ENCODE measurements at places on chromosomes 11 and 22.

GRCh38 chr22:25199731-25200520 lies at the start of gene CRYBB3:
TSS of gene CRYBB3 (plus strand) at chr22:25199858. CDS start at chr22:25201397, 1,539 bp downstream.
- no peak for DNase-seq

DNA sequence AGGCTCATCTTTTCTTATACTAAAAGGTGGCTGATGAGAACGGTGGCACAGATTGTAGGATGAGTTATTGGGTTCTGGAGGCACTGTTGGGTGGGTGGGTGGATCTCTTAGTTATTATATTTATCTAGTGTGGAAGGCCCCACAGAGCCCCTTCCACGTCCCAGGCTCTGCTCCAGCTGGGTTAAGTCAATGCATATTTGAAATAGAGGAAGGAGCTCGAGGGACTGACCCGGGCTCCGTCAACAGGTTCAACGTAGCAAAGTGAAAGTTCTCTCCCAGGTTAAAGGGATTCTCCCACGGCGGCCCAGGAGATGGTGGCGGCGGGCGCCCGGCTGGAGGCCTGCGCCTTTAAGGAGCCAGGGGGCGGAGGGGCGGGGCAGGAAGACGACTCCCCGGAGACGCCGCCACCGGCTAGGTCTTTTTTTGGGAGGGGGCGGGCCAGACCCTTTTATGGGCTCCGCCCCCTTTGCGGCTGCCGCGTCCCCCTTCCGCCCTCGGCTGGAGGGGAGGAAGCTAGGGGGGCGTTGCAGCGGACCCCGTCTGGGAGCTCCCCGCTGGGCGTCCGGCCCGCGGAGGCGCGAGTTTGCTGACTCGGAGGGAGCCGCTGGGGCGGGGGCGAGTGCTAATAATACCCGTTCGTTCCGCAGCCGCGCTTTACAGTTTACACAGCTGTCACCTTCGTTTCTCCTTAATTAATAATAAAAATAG lies 1.5 kb upstream of the INPPL1 start:
- peak; percentile 59 for DNase-seq

DNA sequence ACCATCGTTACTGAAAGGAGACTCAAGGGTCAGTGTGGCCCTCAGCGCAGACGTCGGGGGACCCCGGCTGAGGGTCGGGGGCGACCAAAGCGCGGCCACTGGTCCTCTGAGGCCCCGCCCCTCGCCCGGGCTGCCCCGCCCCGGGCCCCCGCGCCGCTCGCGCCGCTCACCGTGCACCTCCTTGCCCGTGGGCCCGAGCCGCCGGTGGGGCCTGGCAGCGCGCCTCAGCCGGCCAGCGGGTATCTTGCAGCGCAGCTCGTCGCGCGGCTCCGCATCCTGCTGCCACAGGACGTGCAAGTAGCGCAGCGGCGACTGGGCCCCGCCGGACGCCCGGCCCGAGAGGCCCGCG lies 419 bp downstream of the ANKRD54 start:
- DNase-seq, result no peak

DNA sequence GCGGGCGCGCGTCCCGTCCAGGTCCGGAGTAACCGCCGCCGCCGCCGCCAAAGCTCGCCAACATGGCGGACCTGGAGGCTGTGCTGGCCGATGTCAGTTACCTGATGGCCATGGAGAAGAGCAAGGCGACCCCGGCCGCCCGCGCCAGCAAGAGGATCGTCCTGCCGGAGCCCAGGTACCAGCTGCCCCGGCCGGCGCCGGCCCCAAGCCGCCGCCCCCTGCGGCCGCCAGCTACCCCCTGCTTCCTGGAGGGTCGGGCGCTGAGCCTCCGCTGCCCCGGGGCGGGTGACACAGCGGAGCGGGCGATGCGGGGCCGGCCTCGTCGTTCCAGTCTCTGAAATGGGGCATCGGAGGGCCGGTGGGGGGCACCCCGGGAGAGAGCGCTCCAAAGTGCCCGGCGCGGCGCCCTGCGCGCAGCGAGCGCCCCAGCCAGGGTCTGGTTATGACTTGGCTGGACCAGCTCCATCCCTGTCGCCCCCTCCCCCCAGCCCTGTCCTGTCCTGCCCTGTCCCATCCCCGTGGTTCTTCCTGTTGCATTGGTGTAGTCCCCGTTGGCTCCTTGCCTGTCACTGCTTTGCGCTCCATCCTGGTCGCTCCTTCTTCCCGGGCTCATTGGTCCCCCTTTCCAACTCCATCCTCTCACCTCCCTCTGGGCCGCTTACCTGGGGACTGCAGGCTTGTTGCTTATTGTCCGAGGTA lies 653 bp downstream of the GRK3 start:
- DNase-seq, result no peak

GRCh38 chr22:41538583-41538982 lies 5.7 kb downstream of the POLR3H start:
- DNase-seq, result no peak

DNA sequence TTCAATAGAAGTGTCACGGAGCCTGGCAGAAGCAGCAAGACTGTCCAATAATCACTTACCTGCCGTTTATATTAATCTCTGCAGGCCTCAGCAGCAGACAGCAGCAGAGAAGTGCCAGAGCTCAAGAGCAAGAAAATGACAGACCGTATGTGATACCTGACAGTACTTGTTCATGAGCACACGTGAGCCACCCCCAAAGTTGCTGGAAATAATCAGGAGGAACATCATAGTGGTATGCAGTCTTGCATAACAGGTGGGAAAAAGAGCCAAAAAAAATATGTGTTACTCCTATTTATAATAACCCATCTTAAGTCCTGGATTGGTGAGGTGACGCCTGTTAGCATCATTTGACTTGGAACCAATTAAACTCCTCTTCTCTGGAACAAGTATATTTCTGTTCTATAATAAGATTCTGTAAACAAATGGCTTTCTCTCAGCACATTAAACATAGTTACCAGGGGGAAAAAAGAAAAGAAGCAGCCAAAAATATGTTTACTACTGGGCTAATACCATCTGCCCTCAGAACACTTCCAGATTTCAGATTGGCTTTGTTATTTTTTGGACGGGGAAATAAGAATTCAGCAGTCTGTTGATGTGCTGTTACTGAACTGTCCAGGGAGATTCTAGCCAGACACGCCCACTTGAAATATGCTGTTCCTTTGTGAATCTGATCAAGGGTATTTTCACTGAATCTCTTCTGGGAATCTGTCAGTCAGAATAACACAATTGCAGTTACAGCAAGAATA lies 7.9 kb upstream of the SLN start:
- DNase-seq, result no peak

GRCh38 chr11:125401746-125402145 lies 94.3 kb downstream of the FEZ1 start:
- DNase-seq, result peak; percentile 4

- DNase-seq, result no peak
These were observed 1.4 kb downstream of the TBX1 start for GRCh38 chr22:19761725-19762567.

DNA sequence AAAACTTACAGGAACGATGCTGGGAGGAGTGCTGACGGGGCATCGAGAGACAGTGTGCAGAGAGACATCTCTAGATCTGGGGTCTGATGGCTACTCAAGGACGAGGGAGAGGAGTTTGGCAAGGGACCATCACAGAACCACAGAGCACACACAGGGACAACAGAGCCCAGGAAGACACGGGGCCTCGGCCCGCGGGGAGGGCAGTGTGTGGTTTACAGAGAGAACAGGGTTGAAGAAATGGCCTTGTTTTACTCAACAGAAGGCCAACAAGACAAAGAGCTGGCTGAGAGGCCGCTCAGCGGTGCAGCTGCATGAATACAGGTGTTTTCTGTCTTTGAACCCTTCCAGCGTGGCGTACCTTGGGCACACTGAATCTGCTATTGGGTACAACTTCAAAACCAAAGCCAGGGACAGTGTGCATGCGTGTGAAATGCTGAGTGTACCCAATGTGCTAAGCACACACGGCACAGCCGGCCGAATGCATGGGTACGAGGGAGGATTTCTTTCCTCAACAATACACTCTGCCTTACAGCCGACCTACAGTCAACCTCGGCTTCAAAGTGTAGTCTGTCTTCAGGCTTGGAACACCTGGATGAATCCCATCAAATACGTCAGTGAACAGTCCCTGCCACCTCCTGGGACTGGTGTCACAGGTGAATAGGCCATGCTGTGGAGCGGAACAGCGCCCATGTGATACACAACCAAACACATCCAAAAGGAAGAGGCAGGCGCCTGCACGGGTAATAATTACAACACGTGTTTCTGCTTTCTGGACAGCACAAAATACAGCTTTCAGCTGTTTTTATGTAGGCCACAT lies 20.7 kb upstream of the BID start:
- no peak for DNase-seq

DNA sequence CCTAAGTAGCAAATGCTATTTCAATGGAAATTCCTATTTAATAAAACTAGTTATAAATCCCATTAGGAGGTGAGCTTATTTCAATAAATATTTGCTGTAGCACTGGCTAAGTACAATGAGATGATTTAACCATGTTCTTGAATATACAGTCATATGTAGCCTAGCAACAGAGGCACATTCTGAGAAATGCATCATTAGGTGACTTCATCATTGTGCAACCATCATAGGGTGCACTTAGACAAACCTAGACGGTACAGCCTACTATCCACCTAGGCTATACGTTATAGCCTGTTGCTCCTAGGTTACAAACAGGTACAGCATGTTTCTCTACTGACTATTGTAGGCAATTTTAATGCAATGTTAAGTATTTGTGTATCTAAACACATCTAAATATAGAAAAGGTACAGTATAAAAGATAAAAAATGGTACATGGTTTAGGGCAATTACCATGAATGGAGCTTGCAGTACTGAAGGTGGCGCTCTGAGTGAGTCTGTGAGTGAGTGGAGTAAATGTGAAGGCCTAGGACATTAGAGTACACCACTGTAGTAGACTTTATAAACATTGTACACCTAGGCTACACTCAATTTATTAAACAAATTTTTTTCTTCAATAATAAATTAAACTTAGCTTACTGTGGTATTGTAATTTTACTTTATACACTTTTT lies 350.1 kb downstream of the CASP12 start:
- DNase-seq, result no peak

GRCh38 chr22:46845296-46846149 lies 83.1 kb downstream of the TBC1D22A start:
- no peak for DNase-seq

- no peak for DNase-seq
These were observed 472.2 kb downstream of the SOX6 start for GRCh38 chr11:15884141-15884540.

GRCh38 chr11:57638005-57638781 lies 11.5 kb downstream of the YPEL4 start:
- DNase-seq, result peak; percentile 79

DNA sequence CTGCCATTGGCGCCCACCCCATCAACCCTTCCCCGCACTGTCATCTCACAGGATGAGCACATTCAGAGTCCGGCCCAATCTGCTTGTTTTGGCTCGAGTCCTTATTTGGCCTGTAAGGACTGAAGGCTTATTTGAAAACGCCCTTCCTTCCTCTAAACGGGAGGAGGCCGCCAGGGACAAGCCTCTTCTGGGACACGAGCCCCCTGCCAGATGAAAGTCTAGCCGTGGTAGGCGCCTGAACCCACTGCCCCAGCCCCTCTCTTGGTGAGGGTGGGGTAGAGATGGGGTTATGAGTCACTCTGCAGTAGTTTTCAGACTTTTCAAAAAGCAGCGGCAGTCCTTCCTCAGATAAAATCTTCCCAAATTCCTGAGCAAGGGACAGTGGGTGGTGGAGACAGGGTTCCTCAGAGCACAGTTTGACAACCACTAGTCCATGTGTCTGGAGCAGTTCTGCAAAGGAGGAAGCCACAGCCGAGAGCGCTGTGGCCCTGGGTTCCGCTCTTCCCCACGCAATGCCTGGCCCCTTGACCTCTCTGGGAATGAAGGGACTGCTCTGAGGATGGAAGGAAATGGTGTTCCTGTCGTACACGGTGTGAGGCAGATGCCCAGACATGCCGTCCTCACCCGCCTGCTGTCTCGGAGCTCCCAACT lies 57.0 kb downstream of the MYH9 start:
- no peak for DNase-seq

DNA sequence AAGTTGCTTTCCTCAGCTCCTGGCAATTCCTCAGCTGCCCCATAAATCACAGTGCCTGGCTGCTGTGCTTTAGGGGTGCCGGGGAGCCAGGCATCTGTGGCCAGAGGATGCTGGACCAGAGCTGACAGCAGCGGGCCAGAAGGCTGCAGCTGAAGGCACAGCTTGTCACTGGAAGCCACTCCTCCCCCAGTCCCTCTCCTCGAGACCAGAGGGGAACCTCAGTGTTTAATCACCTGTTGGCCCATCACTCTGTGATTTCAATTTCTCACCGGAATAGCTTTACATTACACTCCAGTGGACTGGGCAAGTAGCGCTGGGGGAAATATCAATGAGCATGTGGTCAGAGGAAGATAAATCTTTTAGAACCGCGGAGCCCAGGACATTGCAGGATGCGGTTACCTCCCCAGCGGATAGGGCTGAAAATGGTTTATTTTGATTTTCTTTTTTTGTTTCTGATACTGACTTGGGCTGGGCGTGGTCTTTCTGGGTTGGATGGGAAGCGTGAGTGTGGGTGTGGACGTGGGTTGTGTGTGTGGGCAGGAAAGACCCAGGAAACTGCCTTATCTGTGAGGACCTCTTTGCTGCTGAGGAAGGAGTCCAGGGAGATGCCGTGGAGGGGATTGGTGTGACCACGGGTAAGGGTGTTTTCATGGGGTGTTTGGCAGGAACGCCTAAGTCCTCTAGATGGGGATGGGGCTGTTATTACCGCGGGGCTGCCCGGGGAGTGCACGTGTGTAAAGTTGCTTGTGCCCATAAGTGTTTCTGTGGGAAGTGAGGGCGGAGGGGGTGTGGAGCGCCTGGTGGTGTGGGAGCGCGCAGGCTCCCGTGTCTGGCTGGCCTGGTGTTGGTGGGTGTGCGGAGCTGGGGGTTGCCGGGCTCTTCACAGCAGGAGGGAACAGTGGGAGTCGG lies 4.0 kb downstream of the DAGLA start:
- DNase-seq, result no peak

DNA sequence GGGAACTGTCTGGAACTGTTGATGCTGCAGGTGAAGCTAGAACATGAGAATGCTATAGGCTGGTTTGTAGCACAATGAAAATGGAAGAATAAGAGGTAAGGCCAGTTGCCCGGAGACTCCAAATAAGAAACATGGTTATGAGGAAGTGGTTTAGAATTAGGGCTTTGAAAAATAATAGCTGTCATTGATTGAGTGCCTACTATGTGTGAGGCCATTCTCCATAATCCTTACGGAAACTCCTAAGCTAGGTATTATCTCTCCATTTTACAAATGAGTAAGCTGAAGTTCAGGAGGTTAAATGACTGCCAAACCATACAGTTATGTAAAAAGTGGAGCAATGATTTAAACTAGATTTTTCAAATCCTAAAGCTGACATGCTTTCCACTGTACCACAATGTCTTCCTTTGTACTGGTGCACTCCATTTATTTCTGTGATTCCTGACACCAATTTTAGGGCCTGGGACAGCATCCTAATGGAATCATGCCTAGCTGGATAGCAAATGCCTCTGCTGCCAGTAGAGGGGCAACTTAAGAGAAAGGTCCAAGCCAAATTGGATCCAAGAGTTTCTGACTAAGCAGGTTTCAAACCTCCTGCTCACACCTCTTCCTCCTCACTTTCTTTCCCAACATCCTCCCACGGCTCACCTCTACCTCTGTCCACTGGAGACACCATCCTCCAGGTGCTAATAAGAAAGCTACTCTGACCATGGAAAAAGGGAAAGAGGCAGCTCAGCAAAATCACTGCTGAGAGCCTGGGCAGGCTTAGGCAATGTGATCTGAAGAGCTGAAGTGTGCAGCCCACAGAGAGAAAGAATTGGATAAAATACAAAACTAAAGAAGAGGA lies 46.9 kb upstream of the PICALM start:
- no peak for DNase-seq

GRCh38 chr11:123543797-123544196 lies 110.6 kb downstream of the SCN3B start:
- no peak for DNase-seq

- DNase-seq, result no peak
These were observed 9.1 kb upstream of the OR10D3 start for GRCh38 chr11:124174001-124174583.

- DNase-seq, result no peak
These were observed 154.5 kb upstream of the C11orf87 start for GRCh38 chr11:109267293-109268095.
